Left ventricle myocardium inferior (tissue), 1 donor: ENCODE measurements at places on chromosomes 6 and 20. TPM values are rescaled to one million over a fixed set of nuclear protein-coding genes. Genes with fewer than 3 reads are reported as not detected.
A peak's percentile ranks its signal among the peaks of the same experiment; 100 is the strongest.

DNA sequence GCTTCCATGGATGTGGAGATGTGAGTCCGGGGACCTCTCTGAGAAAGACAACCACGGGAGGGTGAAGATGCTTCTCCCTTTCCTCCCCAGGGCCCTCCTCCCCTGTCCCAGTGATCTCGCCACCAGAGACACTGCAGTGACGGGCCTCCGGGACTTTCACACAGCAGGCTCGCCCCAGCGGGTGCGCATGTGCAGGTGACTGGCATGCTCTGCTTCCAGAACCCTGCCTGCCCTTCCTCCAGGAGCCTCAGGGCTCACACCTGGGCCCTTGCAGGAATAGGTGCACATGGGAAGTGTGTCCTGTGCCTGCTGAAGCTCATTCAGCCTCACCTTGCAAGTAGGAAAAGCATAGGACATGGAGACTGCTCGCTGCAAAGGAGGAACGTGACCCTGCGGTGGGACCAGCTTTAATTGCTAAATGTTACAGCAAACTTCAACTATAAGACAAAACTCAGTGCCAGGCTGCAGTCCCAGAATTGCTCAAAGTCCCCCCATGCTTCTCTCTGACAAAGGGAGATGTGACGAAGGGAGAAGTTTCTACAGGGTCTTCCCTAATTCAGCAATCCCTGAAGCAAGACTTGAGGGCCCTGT is 19.2 kb downstream of the CST8 start:
- H3K27ac ChIP-seq = no peak overlapping the region
- H3K4me1 ChIP-seq = no peaks in the 10 kb centered on the region
- DNase-seq = no peak

GRCh38 chr6:2632368-2632767 is 118.4 kb downstream of the MYLK4 start:
- peaks cover 26% of the 10 kb centered on the region for H3K4me1 ChIP-seq
- peak overlapping the region; percentile 79 for H3K27ac ChIP-seq
- H3K27me3 ChIP-seq = no peaks in the 10 kb centered on the region
- DNase-seq = peak; percentile 33
- H3K4me3 ChIP-seq = no peak overlapping the region

DNA sequence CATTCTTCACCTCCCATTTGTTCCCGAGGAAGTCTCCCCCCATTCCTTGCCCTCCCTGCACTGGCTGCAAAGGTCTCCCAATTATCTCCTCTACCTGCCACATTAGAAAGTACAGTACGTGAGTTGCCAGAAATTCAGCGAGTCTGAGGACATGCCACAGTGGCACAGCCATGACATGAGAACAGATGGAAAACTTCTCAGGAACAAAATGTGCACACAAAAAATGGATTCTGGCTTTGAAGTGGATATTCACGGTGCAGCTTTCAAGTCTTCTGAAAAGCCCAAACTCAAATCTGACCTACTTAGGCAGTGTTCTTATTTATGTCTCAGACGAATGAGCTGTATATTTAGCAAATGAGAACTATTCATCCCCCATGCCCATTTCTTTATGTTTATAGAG is 269.1 kb upstream of the ARID1B start:
- peaks cover 13% of the 10 kb centered on the region for H3K27me3 ChIP-seq
- peaks cover under 1% of the 10 kb centered on the region for H3K4me1 ChIP-seq
- no peaks in the 10 kb centered on the region for H3K36me3 ChIP-seq

DNA sequence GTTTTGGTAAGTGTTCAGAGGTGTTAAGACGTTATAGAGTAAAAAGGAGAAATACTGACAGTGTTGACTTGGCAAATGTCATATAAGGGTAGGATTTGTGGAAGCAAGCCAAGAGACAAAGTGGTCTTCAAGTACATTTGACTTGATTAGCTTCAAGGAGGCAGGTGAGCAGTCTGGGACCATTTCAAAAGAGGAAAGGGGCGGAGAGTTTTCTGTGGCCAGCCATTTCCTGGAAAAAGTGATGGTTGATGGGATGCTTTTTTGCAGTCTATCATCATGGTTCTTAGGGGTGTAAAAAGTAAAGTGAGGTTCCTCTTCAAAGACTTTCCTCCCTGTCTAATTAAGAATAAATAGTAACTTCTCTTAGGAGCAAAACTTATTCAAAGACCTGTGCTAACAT is 28.7 kb downstream of the FKBP1A start:
- H3K27ac ChIP-seq = no peak overlapping the region
- H3K27me3 ChIP-seq = no peaks in the 10 kb centered on the region
- peaks cover 36% of the 10 kb centered on the region for H3K36me3 ChIP-seq
- no peak for DNase-seq
- no peak overlapping the region for H3K4me3 ChIP-seq

Gene AVP
- total RNA-seq = 0.38 TPM

Gene SIRPG
- total RNA-seq = not detected

DNA sequence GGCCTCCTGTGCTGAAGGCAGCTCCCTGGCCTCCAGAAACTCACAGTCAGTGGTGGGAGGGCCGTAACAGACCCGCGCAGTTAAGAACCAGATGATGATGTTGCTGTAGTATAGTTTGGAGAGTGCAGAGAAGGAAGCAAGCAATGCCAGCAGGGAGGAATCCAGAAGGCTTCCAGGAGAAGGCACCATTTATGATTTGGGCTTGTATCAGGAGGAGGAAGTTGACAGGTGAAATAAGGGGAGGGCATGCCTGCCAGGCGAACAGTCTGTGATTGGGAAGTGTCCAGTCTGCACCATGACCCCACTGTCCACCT is 13.3 kb upstream of the BAK1 start:
- peaks cover 53% of the 10 kb centered on the region for H3K4me1 ChIP-seq
- H3K27me3 ChIP-seq = no peaks in the 10 kb centered on the region
- DNase-seq = no peak
- H3K36me3 ChIP-seq = no peaks in the 10 kb centered on the region

DNA sequence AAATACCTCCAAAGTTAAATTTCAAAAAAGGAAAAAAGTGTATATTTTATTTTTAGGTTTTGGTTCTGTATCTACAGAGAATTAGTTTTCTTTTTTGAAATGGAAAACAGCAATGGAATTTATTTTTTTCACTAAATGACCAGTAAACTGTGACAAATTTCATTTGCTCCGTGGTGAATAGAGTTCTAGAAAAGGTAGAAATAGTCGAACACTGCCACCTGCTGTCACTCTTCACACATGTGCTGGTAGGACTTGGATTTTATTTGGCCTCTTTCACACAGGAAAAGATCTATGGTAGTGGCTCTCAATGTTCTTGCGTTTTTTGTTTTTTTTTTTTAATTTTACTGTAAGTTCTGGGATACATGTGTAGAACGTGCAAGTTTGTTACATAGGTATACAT is 312.5 kb downstream of the EYA4 start:
- peaks cover 22% of the 10 kb centered on the region for H3K4me1 ChIP-seq
- no peaks in the 10 kb centered on the region for H3K27me3 ChIP-seq
- no peak overlapping the region for H3K27ac ChIP-seq
- DNase-seq = no peak

DNA sequence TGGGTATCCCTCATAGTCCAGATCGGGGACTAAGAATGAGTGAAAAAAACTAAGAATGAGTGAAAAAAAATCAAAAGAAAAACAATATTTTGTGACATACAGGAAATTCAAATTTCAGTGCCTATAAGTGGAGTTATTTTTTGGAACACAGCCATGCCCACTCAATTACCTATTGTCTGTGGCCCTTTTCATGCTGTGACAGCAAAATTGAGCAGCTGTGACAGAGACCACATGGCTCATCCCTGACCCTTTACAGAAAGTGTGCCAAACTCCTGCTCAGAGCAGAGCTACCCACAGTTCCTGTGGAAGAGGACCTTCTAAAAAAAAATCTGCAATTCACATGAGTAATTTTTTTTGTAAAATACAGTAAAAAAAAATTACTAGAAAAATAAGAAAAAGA is 1.4 kb downstream of the NCR2 start:
- no peak overlapping the region for H3K4me3 ChIP-seq
- no peaks in the 10 kb centered on the region for H3K4me1 ChIP-seq
- DNase-seq = no peak
- H3K27ac ChIP-seq = no peak overlapping the region

- no peaks in the 10 kb centered on the region for H3K36me3 ChIP-seq
- no peak for DNase-seq
- no peak overlapping the region for H3K4me3 ChIP-seq
- peak overlapping the region; percentile 67 for H3K27ac ChIP-seq
- peaks cover 66% of the 10 kb centered on the region for H3K4me1 ChIP-seq
Observed at GRCh38 chr6:139981066-139981624, 606.7 kb upstream of the CITED2 start.

GRCh38 chr6:112320561-112321318 is 26.4 kb upstream of the RFPL4B start:
- no peak overlapping the region for H3K4me3 ChIP-seq
- no peaks in the 10 kb centered on the region for H3K36me3 ChIP-seq
- H3K27me3 ChIP-seq = no peaks in the 10 kb centered on the region
- H3K27ac ChIP-seq = no peak overlapping the region
- DNase-seq = no peak

GRCh38 chr6:28922004-28922820 is 1.6 kb downstream of the TRIM27 start:
- H3K27me3 ChIP-seq = no peaks in the 10 kb centered on the region
- no peak for DNase-seq
- peaks cover 63% of the 10 kb centered on the region for H3K4me1 ChIP-seq
- peak overlapping the region; percentile 89 for H3K4me3 ChIP-seq

DNA sequence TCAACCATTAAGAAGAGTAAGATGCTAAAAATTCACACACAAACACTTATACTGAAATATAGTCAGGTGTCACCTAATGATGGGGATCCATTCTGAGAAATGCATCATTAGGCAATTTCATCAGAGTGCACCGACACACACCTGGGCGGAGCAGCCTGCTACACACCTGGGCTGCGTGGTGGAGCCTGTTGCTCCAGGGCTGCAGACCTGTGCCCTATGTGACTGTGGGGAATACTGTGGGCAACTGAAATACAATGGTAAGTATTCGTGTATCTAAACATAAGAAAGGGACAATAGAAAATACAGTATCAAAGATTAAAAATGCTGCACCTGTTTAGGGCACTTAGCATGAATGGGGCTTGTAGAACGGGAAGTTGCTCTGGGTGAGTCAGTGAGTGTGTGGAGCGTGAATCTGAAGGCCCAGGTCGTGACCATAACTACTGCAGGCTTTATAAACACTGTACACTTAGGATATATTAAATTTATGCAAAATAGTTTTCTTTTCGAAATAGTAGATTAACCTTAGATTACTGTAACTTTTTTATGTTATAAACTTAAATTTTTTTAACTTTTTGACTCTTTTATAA is 124.4 kb upstream of the AFDN start:
- H3K27me3 ChIP-seq = peaks cover 4% of the 10 kb centered on the region
- no peak for DNase-seq
- no peaks in the 10 kb centered on the region for H3K36me3 ChIP-seq
- H3K27ac ChIP-seq = no peak overlapping the region

Gene BTN1A1
- total RNA-seq = not detected

Gene MICB
- 1.1 TPM for total RNA-seq
